Mesothelial cell of epicardium (in vitro differentiated cells): ENCODE measurements at places on chromosomes 2 and 18. TPM values are rescaled to one million over a fixed set of nuclear protein-coding genes. Genes with fewer than 3 reads are reported as not detected.

COBLL1 gene
- 98.5 to 110 TPM (median 109 TPM) in 3 replicates for total RNA-seq

KLHL41 gene
- 0.41 to 0.66 TPM (median 0.56 TPM) in 3 replicates for total RNA-seq

DSG2 gene
- total RNA-seq, result 98.0 to 102 TPM (median 98.4 TPM) in 3 replicates

VWC2L gene
- total RNA-seq, result not detected in 3 replicates

CNRIP1 gene
- total RNA-seq, result 4.9 to 5.6 TPM (median 5.2 TPM) in 3 replicates

UGT1A9 gene
- not detected in 3 replicates for total RNA-seq

SUMO1 gene
- 106 to 113 TPM (median 110 TPM) in 3 replicates for total RNA-seq

ANKRD62 gene
- not detected in 3 replicates for total RNA-seq

TWIST2 gene
- 17.8 to 19.6 TPM (median 18.6 TPM) in 3 replicates for total RNA-seq

COLEC12 gene
- total RNA-seq, result 68.7 to 70.5 TPM (median 70.0 TPM) in 3 replicates

RAX gene
- total RNA-seq, result not detected in 3 replicates

DLGAP1 gene
- total RNA-seq, result 4.6 to 5.1 TPM (median 4.9 TPM) in 3 replicates

TSN gene
- total RNA-seq, result 60.4 to 63.4 TPM (median 63.1 TPM) in 3 replicates

IL36B gene
- total RNA-seq, result not detected in 3 replicates

SP5 gene
- total RNA-seq, result 2.2 to 4.6 TPM (median 2.7 TPM) in 3 replicates

BZW1 gene
- 207 to 233 TPM (median 209 TPM) in 3 replicates for total RNA-seq

ZNF385B gene
- 0.11 to 0.20 TPM in 2 of 3 replicates, not detected in the other for total RNA-seq
